ENCODE measurements at places on chromosomes 3 and 15.

DNA sequence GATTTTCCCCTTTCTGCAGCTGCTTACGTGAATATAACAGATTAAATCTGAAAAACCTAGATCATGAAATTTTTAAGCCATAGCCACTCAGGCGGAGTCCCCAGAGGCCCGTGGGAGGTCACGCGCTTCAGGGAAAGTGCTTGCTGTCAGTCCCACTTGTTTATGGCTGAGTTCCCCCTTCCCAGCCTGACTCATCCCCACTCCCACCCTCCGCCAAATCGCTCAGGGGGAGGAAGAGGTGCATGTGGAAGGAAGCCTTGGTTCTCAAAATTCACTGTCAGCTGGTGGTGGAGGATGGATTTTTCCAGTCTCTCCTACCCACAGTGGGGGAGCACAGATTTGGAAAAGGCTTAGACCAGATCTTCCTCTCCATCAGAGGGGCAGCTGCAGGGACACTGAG lies 67.4 kb downstream of the CORO2B start:
- DNase-seq: no peak

DNA sequence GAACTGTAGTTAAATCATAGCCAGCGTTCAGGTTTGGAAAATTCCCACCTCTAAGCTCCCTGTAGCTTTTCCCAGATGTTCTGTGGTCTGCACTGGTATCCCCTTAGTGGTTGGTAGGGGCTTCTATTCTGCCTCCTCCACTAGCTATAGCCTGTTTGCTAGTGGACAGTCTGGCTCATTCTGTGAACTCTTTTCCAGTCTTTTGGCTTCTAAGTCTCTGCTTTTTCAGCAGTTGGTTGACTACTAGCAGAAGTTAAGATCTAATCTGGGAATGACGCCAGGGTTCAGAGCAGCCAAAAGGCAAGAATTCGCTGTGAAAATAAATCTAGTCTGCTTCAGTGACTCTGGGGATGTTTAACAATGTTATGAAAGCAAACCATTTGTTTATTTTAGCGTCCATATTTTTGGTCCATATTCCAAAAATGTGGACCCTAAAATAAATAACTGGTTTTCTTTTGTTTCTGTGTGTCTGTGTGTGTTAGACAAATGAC lies 73.7 kb upstream of the WDR72 start:
- no peak for DNase-seq

DNA sequence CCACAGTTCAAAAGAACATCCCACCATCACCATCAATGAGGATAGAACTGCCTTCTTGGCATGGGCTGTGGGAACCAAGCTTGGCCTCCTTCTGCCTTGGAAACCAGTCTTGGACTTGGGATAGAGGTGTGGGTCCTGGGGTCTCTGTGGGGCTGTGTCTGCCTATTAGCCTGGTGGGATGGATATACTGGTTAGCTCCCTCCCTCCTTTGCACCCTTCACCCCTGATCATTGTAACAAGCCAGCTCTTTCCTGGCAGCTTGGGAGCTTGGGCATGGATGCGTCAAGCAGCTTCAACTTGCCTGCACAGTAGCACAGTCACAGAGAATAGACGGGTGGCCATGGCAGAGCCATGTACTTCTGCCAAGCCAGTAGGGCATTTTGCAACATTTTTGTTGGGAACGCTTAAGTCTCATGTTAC lies 65.2 kb downstream of the SMAD6 start:
- no peak for DNase-seq

DNA sequence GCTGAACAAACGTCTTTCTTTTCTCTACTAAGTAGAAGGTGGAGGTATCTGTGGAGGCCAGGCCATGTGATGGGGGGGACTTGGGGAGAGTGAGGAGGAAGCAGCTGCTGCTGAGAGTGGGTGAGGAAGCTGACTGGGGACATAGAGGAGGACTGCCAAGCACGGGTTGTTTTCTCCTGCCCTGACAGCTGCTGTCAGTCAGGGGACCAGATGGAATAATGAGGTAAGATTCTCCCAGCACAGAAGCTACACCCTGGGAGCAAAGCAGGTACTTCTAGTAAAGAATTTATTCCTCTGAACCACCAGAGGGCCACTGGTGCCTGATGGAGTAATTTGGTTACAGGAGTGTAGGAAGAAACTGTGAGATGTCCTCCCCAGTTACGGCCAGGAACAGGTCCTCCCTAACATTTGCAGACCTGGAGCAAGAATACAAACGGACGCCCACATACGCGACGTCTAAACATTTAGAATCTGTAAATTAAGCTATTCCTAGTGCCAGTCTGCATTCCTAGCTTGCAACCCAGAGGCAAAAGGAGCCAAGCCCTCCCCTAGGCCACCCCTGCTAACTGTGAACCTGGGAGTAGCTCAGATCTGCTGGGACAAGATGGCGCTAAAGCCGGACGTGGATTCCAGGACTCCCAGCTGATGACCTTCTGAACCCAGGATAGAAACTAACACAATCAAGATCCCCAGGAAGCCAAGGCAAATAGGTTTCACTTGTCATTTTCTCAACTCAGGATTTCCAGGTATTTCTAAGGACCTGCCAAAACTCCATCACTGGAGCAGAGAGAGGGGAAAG lies 14.8 kb downstream of the CRYGS start:
- no peak for DNase-seq

- DNase-seq: no peak
These were observed 500.0 kb upstream of the IL12A start for GRCh38 chr3:159488602-159489001.

GRCh38 chr3:141176775-141177174 lies 54.9 kb upstream of the PXYLP1 start:
- no peak for DNase-seq

GRCh38 chr3:10771486-10772270 lies 44.4 kb upstream of the SLC6A11 start:
- DNase-seq: no peak

DNA sequence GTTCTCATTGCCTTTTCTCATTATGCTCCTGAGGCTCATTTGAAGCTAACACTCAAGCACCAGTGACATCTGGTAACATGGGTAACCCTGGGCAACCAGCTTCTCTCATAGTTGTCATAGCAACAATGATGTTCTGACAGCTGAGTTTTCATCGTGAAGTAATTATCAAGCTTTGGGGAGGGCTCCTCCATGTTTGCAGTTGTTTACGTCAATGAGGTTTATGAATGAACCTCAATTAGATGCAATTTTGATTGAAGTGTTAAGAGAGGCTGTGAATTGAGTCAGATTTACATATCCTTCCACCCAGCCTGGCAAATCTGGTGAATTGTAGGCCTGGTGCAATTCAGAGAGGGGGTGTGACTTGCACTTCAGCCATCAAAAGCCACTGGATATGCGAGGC lies 119.3 kb upstream of the CHD2 start:
- no peak for DNase-seq
